ENCODE measurements at places on chromosomes 6 and 20.

GRCh38 chr6:14472986-14473337, 355.4 kb downstream of the CD83 start:
- no peak for DNase-seq

DNA sequence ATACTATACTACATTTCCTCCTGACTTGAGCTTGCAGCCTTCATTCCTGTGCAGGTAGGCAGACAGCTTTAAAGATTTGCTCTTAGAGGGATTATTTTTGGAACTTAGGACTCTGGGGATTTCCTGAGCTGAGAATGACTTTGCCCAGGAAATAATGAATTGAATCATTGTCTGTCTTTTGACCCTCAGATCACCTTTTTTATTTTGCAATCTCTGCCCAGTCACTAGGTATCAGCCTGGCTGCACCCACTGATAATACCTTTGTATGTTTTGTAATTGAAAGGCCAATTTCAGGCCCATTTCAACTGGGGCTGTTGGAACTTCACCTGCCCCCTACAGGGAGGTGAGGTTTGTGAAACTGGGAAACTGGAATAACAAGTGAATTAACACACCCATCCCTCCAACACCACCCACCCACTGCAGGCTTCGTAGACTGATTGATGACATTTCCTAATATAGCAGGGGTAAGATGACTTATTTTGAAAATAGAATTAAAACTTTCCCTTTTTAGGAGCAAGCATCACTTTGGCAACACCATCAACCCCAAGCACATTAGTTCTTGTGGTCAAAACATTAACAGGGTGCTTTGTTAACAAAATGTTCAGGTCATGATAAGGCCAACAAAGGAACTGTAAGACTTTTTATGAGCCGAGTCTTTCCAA, 157.1 kb upstream of the CENPW start:
- DNase-seq: no peak

DNA sequence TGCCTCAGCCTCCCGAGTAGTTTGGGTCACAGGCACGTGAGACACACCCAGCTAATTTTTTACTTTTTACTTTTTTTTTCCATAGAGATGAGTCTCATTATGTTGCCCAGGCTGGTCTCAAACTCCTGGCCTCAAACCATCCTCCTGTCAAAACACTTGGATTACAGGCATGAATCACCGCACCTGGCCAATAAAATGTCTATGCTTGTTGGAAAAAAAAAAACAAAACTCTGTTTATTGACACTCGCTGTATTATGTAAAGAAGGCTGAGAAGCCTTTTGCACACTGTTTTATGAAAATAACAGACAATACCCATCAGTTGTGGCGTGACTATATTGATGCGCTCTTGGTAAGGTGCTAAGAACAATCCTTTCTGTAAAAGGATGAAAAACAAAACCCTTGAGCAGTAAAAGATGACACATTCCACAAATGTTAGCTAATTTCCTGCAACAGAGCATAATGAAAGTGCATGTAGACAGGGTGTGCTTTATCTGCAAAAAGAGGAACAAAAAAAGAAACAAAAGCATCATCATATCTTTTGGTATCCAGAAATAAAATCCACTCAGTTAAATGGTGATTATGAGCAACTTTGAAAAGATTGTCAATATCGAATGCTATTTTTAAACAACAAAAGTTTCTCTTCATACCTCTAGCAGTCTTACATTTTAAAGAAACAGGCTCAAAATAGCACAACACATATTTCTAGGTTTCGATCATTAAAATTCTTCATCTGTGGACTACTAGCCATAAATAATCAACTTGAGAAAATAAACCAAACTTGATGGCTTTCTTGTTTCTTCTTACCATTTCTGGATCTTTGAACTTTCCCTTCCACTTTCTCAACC, 108.3 kb upstream of the PHACTR1 start:
- no peak for DNase-seq

DNA sequence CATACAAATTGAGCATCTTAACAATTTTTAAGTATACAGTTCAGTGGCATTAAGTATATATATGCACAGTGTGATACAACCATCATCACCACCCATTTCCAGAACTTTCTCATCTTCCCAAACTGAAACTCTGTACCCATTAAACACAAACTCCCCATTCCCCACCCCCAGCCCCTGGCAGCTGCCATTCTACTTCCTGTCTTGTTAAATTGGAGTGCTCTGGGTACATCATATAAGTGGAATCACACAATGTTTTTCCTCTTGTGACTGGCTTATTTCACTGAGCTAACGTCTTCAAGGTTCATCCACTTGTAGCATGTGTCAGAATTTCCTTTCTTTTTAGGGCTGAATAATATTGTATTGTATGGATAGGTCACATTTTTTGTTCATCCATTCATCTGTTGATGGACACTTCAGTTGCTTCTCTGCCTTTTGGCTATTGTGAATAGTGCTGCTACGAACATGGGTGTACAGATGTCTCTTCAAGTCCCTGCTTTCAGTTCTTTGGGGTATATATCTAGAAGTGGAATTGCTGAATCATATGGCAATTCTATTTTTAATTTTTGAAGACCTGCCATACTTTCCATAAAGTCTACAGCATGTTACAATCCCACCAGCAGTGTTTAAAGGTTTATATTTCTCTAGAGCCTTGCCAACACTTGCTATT, 19.6 kb upstream of the RREB1 start:
- DNase-seq: no peak

DNA sequence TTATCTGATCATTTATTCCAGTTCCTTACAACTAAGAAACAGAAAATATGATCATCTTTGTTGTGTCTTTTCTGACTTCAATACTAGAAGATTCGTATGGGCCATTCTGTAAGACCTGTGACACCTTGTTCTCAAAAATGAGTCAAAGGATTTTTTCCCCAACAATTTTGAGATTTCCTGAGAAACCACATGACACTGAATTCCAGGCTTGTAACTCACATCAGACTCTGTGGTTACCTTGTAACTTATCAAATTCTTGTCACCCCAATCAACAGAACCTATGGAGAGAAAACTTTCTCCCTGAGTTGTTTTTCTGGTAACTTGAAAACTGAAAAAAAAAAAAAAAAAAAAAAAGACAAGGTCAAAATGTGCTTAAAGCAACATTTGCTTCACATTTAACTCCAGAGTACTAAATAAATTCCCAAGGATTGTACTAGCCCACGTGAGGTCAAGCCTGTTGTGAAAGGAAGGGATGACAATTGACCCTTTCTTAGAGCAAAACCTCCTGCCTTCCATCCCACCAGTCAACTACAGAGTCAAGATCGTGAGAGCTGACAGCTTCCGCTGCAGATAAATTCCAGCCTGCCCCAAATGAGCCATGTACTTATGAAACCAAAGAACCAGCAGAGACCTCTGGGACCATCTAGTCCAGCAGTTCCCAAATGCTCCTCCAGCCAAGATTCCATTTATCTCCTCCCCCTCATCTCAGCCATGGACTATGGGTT, 140.3 kb downstream of the TBX18 start:
- no peak for DNase-seq

- DNase-seq: no peak
These were observed 118.9 kb downstream of the TMEM170B start for GRCh38 chr6:11656491-11656890.

GRCh38 chr20:61930776-61931475, 134.8 kb downstream of the TAF4 start:
- DNase-seq: no peak

GRCh38 chr20:57259121-57259937, 7.1 kb downstream of the BMP7 start:
- DNase-seq: no peak

DNA sequence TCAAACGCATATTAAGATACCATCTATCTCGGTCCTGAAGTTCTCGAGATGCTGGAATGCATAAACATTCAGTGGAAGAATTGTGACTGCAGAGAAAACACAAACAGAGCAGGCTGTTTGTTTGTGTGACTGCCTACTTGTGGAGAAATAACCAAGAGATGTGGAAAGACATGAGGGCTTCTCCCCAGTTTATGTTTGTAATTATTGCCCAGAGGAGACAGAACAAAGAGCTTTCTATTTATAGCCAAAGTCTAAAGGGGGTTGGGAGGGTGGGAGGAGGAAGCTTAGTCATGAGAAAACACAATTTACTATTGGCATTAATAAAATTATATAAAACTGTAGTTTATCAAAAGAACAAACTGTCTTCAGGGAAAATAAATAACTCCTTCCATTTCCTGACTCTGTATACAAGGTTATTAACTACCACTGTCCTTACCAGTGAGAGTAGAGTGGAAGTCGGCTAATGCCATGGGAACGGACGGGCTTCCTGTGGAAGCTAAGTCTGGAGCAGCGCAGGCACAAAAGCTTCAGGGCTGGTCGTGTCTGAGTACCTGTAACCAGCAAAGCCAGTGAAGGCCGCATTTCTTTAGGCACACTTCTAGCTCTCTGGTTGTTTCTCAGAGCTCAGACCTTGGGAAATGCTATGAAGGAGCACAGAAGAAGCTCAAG, 200.2 kb upstream of the SUPT3H start:
- DNase-seq: no peak

GRCh38 chr20:42442716-42443115, 747.0 kb downstream of the PTPRT start:
- no peak for DNase-seq

DNA sequence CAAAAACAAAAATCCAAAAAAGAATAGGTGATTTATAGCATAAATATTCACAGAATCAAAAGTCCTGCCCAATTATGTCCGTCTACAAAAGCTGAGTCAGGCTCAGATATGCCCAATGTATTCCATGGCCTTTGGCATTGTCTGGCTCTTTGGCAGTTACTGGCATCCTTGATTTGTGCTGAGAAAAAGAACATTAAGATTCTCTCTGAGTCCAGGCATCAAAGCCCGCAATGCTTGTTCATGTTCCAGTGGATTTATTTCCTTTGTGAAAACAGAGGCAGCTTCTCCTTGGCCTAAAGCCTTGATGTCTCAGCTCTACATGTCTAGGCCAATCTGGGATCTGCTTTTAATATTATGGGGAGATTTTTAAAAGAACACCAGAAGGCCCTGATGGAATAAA, 76.1 kb upstream of the SLC4A11 start:
- no peak for DNase-seq

DNA sequence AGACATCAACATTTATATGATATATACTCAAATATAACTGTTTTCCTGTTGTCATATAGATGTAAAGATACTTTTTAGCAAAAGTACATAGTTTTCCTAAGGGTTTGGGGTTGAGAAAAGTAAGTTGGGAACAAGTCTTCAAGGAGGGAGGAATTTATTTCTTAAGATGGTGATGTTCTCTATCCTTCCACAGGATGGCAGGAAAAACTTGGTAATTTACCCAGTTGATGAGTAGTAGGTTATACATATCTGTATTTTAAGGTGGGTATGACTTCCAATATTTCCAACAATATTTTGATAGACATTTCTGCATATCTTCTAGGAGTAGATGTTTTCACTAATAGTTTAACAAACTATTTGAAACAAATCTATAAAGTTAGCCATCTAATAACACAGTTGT, 254.4 kb downstream of the RIMS1 start:
- no peak for DNase-seq

Data from T-helper 9 cell (primary cell).